ENCODE measurements at places on chromosomes 2 and 18.
A peak's percentile ranks its signal among the peaks of the same experiment; 100 is the strongest.

DNA sequence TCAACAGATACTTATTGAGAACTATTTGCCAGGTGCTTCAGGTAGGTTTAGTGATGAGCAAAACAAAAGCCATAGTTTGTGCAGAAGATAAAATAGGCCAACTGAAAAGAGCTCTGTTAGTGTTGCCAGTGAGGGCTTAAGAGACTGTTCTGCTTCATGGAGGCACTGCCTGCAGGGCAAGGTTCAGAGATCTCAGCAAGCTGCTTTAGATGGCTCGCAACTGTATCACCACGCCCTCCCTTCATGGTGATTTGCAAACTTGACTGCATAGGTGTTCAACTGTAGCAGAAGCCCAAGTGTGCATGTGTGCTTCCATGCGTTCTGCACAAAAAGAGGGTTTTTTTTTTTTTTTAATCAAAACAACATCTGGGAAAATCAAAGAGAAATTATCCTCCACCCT lies 84.5 kb downstream of the RAPH1 start:
- DNase-seq: no peak

DNA sequence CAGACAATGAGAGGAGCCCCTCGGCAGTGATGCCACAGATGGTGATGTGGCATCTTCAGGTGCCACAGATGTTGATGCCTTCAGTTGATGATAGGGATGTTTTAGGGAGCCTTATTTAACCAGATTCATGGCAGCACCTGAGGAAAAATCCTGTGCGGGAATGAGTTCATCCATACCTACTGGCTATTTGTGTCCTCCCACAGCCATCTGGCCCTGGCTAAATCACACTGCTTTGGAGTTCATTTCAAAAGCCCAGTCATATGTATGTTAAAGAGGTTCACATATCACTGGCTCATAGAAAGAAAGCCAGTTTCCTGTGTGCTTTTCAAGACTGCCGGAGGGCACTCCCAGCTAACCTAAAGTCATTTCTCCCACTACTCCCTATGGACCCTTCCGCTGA lies 131.3 kb downstream of the MCFD2 start:
- no peak for DNase-seq

DNA sequence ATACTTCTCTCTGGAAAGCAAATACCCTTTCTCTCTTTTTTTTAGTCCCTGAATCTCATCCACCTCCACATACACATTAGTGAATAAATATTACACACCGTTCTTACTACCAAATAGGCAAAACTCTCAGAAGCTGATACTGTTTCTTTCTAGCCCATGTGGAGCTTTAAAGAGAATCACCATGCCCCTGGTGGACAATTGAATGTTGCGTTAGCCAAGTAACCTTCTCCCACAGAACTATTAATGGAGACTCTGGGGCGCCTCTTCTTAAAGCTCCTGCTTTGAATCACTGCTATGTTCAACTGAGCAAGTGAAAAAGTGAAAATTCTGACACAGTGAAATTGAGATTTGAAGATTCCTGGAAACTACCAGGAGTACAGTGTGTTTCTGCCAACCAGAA lies 522.8 kb upstream of the CDH7 start:
- DNase-seq: no peak

GRCh38 chr2:122072666-122073065 lies 317.2 kb downstream of the TSN start:
- DNase-seq: peak; percentile 42

GRCh38 chr18:55509631-55510324 lies 78.2 kb downstream of the TCF4 start:
- peak; percentile 97 for DNase-seq

GRCh38 chr2:45993476-45993991 lies 303.7 kb upstream of the EPAS1 start:
- DNase-seq: peak; percentile 82

DNA sequence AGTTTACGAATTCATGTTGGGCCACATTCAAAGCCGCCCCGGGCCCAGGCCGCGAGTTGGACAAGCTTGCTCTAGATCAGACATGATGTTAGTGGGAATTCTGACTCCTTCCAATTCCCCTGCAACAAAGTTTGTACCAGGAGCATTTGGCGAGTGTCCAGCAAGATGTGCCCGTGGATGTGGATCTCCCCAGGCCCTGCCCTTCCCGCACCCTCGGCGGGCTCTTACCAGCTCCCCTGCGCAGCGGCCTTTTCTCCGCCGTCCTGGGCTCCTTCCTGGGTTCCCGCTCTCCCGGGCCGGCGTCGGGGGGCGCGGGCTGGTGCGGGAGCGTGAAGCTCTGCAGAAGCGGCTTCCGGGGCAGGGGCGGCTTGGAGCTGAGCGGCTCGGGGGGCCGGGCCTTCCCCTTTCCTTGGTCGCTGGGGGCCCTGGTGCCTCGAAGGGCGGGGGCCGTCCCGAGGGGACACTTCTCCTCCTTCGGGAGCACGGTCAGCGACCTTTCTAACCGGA lies 90.8 kb upstream of the MGAT4A start:
- no peak for DNase-seq

- DNase-seq: no peak
These were observed 34.1 kb upstream of the KLHL29 start for GRCh38 chr2:23350792-23351355.

GRCh38 chr2:54054271-54054670 lies 61.1 kb upstream of the ACYP2 start:
- DNase-seq: no peak

DNA sequence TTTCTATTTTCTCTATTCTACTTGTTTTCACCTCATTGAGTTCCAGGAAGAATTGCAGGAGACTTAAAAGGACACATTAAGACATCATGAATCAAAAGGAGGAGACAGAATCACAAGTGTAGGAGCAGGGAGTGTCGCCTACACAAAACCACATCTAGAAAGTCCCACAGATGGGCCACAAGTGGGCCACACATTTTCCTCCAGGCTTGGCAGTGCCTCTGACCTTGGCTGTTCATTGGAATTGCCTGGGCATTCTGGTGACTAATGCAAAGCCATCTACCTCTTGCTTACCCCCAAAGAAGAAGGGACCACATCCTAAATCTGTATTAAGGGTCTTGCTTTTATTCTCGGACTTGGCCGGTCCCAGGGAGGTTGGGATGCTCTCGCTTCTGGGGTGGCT lies 103.6 kb downstream of the KLHL29 start:
- DNase-seq: no peak

GRCh38 chr2:177241711-177242120 lies 22.8 kb downstream of the NFE2L2 start:
- DNase-seq: peak; percentile 62

DNA sequence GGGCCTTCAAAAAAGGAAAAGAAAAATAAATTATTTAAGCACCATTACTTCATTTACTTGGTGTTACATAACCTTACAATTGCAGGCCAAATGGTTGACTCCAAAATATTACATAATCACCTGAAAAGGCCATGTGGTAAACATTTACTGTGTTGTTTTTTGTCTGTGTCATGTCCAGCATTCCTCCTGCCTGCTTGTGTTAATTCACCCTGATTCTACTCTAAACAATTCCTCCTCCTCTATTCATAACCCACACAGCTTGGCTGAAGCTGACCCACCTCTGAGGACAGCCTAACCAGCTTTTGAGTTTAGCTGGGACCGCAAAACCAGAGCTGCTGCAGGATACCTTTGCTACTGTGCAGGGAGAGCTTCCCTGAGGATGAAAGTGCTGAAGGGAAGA lies 35.4 kb downstream of the TMX3 start:
- peak; percentile 73 for DNase-seq

- DNase-seq: no peak
These were observed 71.5 kb downstream of the LYPD1 start for GRCh38 chr2:132598536-132598935.

DNA sequence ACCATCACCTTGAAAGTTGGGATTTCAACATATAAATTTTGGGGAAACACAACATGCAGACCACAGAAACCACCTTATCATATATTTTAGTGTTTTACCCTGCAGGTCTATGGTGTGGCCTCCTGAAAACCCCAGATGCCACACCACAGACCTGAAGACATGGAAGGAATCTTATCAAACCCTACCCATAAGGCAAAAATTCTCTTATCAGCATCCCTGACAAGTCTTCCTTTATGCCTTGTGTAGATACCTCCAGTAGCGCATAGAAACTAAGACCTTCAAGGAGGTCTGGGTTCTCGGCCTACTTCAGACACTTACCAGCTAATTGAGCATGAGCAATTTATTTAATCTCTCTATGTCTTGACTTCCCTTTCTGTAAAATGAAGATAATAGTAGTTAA lies 59.1 kb upstream of the SLC14A2 start:
- no peak for DNase-seq

- no peak for DNase-seq
These were observed 36.0 kb upstream of the WIPF1 start for GRCh38 chr2:174633623-174633930.

DNA sequence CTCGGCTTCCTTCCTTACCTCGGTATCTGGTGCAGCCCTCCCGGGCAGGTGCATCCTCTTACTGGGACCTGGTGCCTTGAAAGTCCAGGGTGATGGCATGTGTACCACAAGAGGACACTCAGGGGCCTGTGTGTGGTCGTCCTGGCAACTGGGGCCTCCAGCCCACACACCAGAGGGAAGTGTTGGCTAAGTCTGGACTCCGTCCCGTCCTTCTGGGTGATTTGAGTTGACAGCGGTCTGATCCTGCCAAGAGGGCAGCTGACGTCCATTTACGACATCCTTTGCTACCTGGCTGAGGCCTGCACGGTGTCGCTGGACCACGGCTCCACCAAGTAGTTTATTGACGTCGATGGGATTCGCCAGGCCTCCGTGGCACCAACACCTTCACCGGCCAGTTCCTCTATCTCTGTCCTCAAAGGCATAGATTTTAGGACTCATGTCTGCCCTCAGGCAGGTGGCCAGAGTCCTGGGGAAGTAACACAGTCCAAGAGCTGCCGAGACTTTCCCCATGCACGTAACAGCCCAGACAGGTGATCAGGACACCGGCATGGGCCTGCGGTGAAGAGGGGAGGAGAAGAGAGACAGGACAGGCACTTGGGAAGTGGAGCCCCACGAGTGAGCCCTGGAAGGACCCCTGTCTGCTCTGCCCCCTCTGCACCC lies 186.0 kb upstream of the HDAC4 start:
- DNase-seq: no peak

DNA sequence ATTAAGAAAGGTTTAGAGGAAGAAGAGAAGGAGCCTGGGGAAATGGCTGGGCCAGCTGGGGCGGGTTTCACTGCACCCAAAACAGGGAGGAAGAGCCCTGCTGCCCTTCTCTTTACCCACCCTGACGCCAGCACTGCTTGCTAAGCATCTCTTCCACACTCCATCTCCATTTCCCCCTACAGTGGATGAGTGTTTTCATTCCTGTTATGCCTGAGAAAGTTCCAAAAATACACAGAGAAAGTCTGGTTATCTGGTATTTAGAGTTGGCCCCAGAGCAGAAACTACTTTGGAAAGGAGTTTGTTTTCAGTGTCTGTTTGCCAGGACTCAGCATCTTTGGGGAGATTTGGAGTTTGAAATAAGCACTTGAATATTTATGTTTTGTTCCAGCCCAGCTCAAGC lies 451.0 kb downstream of the SLC4A3 start:
- no peak for DNase-seq

All from iris pigment epithelial cell (primary cell).